NCI-H187 treated with DMSO at 0.1 percent for 48 hours (cell line): ENCODE measurements at places on chromosomes 12 and 14.
A peak's percentile ranks its signal among the peaks of the same experiment; 100 is the strongest.

DNA sequence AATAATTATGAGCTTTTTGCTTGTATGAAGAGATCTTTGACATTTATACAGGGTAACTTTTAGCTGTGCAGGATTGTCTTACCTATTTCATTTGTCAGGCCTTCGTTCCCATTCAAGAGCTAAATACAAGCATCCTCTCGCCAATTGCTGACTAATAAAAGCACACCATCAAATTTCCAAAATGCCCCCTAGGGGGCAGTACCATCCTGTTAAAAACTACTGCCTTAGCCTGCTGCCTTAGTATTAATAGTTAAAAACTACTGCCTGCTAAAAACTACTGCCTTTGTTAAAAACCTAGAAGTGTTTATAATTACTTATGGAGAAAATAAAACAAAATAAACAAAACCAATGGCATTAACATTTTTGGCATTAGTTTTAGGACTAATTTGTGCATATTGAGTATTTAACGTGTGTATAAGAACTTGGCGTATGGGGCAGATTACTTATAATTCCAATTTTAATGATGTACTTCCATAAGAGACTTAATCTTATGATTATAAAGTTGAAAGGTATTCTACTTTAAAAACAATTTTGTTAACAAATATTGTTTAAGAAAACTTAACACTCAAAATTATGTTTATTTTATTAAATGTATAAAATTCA lies 3.0 kb upstream of the IFI27L2 start:
- peak; percentile 43 for DNase-seq

- DNase-seq, result no peak
These were observed 41.2 kb downstream of the EP400 start for GRCh38 chr12:131990980-131991305.

DNA sequence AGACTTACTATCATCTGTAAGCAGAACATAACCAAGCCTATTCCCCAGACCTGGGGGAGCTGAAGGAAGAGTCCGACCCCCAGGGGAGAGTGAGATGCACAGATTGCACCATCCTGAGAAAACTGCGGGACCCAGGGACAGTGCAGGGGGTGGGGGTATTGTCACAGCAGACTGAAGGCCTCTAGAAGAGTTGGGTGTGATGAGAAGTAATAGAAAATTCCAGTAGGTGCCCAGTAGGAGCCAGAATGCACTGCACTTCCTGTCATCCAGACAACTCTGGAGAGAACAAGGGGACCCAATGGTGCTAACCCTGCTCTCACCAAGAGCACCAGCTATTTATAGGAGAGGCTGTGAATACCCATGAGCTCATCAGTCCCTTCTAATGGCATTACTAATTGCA lies 190.1 kb downstream of the BCL11B start:
- no peak for DNase-seq

GRCh38 chr12:80226576-80226975 lies 127.2 kb downstream of the OTOGL start:
- DNase-seq, result no peak

- DNase-seq, result no peak
These were observed 27.6 kb upstream of the NOS1 start for GRCh38 chr12:117388951-117389446.

DNA sequence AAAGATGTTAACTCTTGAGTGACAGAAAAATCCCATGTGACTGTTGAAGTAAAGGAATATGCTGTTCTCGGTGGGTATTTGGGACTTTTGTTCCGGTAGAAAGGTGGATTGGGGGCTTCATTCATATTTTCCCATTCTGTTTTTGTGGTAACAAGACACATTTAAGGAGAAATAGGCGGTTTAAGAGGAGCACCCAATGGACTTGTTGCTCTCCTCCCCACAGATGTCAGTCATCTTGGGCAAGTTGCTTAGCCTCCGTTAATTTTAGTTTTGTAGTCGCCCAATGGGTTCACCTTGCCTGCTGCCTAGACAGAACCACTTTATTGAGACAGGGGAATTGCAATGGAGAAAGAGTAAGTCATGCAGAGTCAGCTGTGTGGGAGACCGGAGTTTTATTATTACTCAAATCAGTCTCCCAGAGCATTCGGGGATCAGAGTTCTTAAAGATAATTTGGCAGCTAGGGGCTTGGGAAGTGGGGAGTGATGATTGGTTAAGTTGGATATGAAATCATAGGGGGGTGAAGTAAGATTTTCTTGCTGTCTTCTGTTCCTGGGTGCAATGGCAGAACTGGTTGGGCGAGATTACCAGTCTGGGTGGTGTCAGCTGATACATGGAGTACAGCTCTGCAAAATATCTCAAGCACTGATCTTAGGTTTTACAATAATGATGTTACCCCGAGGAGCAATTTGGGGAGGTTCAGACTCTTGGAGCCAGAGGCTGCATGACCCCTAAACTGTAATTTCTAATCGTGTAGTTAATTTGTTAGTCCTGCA lies 50.3 kb downstream of the SLC38A1 start:
- no peak for DNase-seq

DNA sequence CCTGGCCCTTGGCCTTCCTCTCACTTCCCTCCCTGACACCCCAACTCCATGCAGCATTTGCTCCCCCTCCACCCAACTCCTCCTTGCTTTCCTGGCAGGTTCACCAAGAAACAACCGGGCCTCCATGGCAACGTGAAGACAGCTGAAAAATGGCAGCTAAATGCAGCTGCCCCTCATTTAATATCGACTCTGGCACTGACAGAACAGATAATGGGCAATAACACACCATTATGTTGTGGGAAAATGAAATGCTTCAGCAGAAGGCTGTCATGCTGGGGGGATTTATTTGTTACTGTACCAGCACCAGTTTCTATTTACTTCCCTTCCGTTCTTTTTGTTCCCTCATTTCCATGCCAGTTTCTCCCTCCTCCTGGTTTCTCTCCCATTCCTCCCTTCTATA lies 440.8 kb downstream of the NRXN3 start:
- no peak for DNase-seq

DNA sequence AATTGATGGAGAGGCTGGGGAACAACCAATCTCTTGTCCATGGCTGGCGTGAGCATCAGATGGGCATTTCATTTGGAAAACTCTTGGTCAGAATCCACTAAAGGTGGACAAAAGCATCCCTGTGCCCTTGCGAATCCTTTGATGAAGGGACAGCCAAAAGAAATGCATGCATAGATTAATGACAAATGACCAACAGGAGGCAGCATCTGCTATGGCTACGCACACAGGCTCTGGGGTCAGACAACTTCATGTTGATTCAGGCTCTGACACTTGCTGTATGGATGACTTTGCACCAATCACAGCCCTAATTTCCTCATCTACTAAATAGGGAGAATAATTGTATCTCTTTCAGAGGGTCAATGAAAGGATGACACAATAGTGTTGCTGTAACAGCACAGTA lies 117.5 kb downstream of the ASCL4 start:
- DNase-seq, result no peak

DNA sequence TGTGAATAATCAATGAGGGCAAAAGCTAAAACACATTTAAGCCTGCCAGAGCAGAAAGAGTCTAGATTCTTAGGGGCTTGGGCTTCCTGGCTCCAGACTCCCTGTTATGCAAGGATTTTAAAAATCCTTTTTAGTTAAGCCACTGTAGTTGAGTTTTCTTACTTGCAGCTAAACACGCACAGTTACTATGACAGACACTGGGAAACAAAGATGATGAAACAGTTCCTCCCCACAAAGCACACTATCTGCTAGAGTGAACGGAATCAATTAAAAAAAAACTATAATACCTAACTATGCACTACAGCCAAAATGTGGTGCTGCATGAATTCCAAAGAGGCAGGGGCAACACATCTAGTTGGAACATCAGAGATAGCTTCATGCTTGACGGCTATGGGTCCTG lies 28.2 kb downstream of the RPS6KA5 start:
- no peak for DNase-seq

- no peak for DNase-seq
These were observed 13.5 kb upstream of the TNFAIP2 start for GRCh38 chr14:103109535-103110441.

- no peak for DNase-seq
These were observed 73.0 kb upstream of the ATF1 start for GRCh38 chr12:50690925-50691324.

- DNase-seq, result no peak
These were observed 3.9 kb downstream of the GZMH start for GRCh38 chr14:24605435-24606190.

- DNase-seq, result no peak
These were observed 84.1 kb upstream of the TBX3 start for GRCh38 chr12:114767906-114768722.

- DNase-seq, result no peak
These were observed 21.8 kb downstream of the CHST11 start for GRCh38 chr12:104478396-104479122.

DNA sequence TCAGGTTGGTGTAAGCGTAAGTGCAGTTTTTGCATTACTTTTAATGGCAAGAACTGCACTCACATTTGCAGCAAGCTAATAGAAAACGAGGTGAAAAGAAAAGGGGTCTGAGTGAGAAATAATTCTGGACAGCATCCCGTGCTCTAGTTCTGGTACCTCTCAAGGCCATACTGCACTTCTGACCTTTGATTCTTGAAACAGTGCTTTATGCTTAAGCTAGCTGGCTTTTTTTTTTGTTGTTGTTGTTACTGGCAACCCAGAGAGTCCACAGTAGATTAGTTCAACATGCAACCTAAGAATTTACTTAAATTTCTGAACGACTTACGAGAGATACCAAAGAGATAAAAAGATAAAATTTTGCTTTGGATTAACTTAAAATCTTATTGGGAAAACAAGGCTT lies 75.2 kb upstream of the PRKD1 start:
- DNase-seq, result no peak

GRCh38 chr12:40552868-40553267 lies 139.4 kb upstream of the CNTN1 start:
- no peak for DNase-seq

DNA sequence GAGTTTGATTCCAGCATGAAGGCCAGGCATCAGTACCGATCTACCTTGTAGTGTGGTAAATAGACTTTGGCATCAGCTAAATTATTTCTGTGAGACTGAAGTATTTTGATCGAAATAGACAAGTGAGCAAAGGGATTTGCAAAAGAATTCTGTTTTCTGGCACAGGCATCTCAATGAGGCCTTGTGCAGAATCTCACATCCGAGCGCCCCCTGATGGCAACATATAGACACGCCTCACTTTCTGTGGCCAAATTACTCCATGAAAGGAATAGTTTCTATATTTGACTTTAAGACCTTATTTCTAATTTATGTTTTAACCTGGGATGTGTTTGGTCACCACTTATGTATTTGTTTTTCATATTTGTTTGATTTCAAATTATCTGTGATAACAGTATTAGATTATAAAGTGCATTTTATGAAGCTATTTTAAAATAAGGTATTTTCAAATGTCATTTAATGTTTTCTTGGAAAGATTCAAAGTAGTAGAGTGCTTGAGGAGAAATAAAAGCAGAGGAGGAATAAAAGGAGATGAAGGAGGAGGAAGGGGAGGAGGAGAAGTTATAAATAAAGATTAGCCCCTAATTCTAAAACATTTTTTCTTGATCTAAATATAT lies 731.9 kb downstream of the NRXN3 start:
- DNase-seq, result no peak

DNA sequence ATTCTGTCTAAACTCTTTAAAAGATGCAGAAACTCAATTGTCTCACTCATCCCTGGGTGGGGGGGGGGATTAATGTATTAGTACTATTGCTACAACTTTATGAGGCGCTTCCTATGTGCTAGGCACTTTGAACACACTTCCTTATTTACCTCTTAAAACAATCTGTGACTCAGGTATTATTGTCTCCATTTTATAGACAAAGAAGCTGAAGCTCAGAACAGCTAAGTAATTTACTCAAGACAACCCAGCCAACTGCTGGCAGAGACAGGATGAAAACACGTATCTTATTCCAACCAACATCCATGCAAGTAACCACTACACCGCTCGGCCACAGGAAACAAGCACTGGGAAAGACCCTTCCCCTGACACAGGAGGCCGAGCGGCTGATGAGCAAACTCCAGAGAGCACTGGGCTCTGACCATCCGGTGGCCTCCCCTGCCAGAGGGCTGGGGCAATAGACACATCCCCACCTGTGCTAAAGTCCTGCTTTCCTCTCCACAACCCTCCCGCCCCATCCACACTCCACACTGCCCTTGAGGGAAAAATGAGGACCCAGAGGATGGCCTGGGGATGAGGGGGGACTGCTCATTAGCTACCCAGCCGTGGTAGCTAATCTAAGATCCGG lies 244.2 kb downstream of the DPF3 start:
- no peak for DNase-seq

GRCh38 chr12:6697584-6698351 lies 2.8 kb downstream of the PIANP start:
- DNase-seq, result no peak

DNA sequence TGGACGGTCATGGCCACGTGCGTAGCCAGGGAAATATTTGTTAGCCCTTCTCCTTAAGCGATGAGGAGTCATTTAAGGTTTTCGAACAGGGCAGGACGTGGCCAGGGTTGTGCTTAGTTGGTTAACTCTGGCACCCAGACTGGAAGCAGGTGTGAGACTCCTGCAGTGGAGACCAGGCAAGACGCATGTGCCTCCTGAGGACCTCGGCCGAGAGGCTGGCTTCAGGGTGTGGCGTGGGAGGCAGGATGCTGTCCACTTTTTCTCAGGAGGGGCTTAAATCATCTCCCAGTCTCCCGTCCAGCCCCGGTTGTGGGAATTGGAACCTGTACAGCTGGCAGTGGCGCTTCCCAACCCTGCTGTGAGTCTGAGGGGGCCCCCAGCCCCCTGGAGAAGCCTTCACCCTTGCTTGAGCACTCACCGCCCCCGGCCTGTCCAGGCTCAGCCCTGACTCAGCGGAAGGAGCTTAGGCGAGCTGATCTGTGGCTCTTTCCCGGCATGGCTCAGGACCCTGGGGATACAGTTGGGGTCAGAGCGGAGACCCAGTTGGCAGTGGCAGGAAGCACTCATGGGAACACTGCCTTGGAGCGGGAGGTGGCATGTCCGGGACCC lies 46.3 kb upstream of the TSPAN9 start:
- DNase-seq, result no peak

DNA sequence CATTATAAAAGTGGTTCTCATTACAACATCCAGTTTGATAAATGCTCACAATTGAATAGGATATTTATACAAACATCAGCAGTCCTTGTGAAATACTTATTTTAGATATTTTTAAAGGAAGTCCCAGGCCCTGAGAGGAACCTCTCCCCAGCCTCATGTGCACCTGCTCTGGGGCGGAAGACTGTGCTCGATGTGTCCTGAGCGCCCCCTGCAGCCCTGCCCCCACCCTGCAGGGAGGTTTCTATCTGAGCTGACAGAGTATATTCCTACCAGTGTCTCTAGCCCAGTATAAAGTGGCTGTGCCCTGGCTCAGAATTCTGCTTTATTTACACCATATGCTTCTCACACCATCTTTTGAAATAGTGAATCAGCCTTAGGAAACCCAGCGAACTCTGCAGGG lies 1349.1 kb downstream of the TMEM121 start:
- no peak for DNase-seq

GRCh38 chr14:94460631-94461416 lies 8.2 kb upstream of the SERPINA11 start:
- no peak for DNase-seq

GRCh38 chr14:86961106-86961716 lies 1031.8 kb downstream of the GALC start:
- DNase-seq, result no peak

GRCh38 chr12:78645956-78646355 lies 218.6 kb upstream of the SYT1 start:
- no peak for DNase-seq
